Activated T-cell treated with anti-CD3 and anti-CD28 coated beads, Interleukin-2, amount 50 U/mL, for 48 hours (primary cell): ENCODE measurements at places on chromosomes 4 and X.

GRCh38 chrX:18461431-18461830, 36.0 kb downstream of the CDKL5 start:
- DNase-seq, result no peak

DNA sequence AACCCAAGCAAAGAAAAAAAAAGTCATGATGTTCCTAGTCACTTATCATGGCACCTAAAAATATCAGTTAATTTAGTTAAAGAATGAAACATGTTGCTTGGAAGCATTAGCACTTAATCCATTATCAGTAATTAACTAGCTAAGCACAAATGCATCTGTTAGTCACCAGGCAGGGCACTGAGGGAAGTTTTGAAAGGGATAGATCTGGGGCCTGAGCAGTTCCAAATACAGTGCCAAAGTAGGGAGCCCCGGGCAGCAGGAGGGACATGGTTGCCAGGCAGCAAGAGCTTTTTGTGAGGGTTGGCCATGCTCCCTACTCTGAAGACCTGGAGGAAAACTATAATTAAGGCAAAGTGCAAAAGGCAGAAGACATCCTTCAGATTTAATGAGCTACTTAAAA, 62.0 kb downstream of the PHKA1 start:
- DNase-seq, result no peak

DNA sequence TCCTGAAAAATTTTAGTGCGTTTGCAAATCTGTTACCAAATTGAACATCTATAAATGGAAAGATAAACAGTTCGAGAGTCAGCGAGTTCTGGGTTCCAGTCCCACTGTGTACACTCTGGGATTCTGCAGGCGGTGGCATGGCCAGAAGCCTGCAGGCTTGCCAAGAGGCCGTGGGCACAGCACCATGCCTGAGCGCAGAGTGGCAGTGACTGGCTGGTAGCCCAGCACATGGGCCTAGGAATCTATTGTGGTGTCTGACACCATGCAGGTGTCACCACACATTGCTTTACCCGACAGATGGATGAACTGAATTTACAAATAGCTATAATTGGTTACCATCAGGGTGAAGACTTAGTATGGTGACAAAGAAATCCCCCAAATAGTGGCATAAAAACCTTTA, 71.7 kb upstream of the TLR3 start:
- no peak for DNase-seq

- no peak for DNase-seq
Observed at GRCh38 chr4:2151544-2151943, 90.4 kb downstream of the HAUS3 start.

DNA sequence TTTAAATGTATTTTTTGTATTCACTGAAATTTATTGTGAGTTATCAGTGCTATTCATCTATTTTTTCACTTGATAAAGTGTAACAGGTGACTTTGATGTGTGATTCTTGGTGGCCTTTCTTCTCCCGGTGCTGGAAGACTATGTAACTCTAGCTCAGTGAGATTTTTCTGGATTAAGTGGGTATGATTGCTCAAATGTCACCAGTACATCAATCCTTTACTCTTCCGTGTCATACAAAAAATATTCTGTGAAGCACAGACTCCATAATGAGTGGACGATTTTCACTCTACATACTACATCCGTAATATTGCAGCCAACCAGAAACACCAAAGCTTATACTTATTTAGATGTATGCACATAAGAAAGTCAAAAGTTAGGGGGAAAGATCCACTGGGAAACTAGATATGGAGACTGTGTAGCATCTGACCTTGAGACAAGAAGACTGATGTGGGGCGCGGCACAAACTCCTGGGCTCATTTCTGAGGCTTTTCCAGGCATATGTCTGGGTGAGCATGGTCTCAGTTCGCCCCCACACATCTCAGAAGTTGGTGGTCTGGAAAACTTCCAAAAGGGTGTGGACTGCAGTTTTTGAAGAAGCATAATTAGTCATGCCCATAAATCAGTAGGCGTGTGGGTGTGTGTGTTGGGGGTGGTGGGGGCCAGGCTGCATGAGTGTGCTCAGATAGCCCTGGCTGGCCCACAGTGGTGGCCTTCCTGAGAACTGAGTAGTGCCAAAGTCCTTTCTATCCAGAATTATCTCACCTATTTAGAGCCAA, 53.9 kb upstream of the TENM3 start:
- DNase-seq, result no peak

GRCh38 chr4:26061248-26061986, 147.4 kb downstream of the SMIM20 start:
- DNase-seq, result peak; percentile 38

DNA sequence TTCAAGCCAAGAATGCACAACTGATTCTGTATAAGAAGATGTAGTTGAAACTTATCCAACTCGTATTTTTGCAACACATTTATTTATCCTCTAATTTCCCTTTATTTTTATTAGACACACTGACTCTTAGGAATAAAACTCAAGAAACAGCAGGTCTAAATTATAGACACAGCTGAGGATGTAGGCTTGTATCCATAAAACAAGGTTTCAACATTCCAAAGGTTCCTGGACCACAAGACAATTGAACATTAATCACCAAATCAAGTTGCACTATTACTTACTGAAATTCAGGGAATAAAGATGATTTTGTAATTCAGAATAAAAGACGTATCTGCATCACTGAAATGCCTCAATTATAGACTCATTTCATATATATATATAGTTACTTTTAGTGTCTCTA, 683.5 kb upstream of the GRIA3 start:
- no peak for DNase-seq

- DNase-seq, result no peak
Observed at GRCh38 chr4:48047896-48048295, 31.3 kb downstream of the NIPAL1 start.

GRCh38 chrX:13702111-13702789, 13.3 kb downstream of the RAB9A start:
- no peak for DNase-seq

DNA sequence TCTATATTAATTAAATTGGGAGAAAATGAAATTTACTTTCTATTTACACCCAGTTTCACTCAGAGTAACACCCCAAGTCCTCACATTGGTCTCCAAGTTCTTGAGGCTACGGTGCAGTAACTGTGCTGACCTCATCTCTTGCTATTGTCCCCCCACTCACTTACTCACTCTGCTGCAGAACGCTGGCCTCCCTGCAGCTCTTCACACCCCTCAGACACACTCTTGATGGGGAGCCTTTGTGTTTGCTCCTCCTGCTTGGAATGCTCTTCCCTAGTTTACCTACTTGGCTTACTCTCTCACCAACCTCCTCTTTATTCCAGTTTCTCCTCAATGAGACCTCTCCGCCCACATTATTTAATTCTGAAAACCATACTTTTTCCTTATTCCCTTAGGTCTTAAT, 22.2 kb upstream of the SPARCL1 start:
- DNase-seq, result no peak

DNA sequence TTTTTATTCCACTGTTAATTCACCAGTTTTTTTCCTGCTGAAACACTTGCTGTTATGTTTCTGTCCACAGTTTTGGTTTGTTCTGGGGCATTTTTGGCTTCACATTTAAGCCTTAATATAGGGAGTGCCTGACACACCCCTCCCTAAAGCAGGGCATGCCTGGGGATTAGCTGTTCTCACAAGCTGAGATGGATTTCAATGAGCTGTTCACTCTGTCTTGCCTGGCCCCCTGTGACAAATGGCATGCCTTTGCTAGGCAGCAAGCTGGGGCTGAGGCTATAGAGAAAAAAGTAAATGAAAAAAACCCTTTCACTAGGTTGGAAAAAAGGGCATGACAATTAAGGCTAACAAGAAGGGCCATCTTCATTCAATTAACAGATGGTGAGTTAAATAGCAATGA, 22.4 kb downstream of the LPAR4 start:
- DNase-seq, result no peak

DNA sequence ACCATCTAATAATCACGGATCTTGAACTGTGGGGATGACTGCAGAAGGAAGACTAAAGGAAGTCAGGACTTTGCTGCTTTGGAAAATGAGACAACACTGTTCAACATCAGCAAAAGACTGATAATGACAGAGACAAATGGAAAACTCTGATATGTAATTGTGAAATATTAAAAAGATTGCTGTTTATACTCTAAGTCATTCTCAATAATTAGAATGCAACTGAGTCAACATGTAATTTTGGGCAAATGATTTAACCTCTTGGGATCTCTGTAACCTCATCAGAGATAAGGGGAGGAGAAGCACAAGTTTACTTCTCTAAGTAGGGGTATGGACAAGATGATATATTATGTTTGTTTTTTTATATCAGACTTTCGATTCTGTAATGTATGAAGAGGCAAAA, 121.9 kb downstream of the GASK1B start:
- no peak for DNase-seq

DNA sequence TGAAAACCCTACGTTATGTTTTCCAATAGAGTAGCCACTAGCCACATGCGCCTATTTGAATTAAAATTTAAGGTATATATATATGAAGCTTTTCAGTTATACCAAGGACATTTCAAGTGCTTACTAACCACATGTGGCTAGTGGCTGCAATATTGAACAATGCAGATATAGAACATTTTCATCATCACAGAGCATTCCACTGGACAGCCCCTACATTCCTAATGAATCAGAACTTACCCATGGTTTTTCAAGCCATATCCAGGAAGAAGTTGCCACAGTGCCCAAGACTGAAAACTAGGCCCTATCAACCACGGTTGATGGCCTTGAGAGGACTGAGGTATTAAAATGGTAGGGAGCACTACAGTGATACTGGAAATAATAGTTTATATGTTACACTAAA, 29.7 kb downstream of the NEK1 start:
- DNase-seq, result no peak

GRCh38 chrX:44068043-44068442, 94.9 kb upstream of the NDP start:
- no peak for DNase-seq

DNA sequence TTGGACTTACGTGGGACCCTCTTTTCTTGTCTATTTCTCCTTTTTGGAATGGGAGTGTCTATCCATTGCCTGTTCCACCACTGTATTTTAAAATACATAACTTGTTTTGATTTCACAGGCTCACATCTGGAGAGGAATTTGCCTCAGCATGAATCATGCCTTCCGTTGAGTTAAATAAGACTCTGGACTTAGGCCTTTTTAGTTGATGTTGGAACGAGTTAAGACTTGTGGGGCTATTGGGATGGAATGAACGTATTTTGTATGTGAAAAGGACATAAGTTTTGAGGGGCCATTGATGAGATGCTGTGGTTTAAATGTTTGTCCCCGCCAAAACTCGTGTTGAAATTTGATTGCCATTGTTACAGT, 66.2 kb downstream of the BEX3 start:
- DNase-seq, result no peak

- no peak for DNase-seq
Observed at GRCh38 chrX:39614680-39614998, 483.1 kb downstream of the BCOR start.

DNA sequence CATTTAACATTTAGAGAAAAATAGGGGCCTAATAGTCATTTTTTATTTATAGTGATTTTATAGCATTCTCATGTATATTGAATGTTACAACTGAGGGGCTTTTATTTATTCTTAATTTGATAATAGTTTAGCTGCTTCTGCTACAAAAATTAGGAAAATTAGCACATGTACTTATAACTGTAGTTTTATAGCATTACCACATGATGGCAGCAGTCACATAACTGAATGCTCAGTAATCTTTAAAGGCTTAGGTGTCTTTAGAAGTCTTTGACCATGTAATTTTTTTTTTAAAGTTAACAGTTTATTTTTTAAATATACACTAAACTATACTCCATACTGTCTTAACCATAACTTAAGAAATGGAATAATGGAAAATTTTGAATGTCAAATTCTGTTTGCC, 136.6 kb downstream of the STAG2 start:
- no peak for DNase-seq

DNA sequence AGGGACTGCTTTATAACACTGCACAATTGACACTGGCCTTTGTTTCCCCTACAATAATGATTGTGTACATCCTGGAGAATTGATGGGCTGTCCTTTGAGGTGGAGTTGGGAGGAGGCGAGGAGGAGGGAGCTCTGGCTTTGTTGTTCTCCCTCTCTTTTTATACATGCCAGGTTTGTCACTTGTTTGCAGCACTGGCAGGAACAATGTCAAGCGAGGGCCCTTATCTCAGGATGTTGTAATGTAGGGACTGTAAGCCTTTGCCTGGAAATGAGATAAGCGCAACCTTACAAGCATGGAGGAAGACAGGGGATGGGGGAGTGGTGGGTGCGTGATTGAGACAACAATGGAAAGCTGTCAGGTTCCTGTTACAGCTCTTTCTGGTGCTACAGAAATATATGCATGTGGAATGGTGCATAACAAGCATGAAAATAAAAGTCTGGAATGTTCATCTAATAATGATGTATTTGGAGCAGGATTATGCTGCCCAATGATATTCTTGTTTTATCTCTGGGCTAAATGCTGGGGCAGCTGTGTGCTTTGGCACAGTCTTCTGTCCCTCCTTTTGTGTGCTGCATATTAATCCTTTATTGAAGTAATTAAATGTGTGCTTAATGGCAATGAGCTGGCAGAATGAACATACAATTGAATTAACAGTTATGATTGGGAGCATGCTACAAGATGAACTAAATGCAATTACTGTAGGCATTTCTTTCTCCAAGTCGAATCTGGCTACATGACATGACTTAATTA, 294.4 kb downstream of the GPAT3 start:
- no peak for DNase-seq

GRCh38 chr4:164239433-164239832, 514.5 kb upstream of the SMIM31 start:
- no peak for DNase-seq

DNA sequence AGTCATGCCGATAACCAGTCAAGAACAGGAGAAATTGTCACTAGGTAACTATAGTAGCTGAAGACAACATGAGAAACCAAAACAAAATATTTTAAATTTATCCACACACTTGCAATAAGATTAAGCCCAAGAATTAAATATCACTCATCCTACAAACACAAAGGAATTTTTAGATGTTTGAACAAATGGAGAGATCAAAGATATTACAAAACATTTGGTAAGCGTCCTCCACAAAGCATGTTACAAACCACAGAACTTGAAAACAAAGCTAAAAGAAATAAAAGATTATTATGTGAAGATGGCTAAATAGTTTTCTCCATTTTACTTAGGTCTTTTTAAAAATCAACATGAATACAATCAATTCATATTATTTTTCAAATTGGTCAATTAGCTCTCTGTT, 631.9 kb upstream of the INTU start:
- no peak for DNase-seq

DNA sequence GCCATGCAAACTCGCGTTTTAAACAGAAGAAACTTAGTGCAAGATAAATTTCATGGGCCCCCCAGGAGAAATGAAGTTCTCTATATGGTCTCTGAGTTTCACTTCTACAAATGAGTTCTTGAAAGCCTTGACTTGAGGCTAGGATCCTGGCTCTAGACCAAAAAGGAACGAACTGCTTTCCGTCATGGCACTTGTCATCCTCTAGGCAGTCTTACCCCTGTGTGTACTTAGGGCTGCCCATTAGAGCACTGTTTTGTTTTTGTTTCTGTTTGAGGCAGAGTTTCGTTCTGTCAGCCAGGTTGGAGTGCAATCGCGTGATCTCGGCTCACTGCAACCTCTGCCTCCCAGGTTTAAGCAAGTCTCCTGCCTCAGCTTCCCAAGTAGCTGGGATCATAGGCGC, 29.0 kb downstream of the RNF4 start:
- no peak for DNase-seq

- DNase-seq, result no peak
Observed at GRCh38 chr4:78410676-78411075, 140.9 kb upstream of the ANXA3 start.

- no peak for DNase-seq
Observed at GRCh38 chr4:175927121-175927520, 115.1 kb upstream of the GPM6A start.
